ENCODE measurements at places on chromosomes 3 and 15. TPM values are rescaled to one million over a fixed set of nuclear protein-coding genes. Genes with fewer than 3 reads are reported as not detected.

EIF2A gene
- 70.0 TPM for total RNA-seq

THRB gene
- total RNA-seq = 3.9 TPM

LRRIQ4 gene
- total RNA-seq = not detected

PLA1A gene
- not detected for total RNA-seq

LTF gene
- not detected for total RNA-seq

SPATA12 gene
- total RNA-seq = 0.10 TPM

SNTN gene
- total RNA-seq = not detected

BUB1B gene
- 67.8 TPM for total RNA-seq

TIGIT gene
- not detected for total RNA-seq

HGD gene
- 0.59 TPM for total RNA-seq

CTNNB1 gene
- total RNA-seq = 186 TPM

CNTN6 gene
- total RNA-seq = not detected

CATSPER2 gene
- 3.5 TPM for total RNA-seq

ZNF860 gene
- total RNA-seq = 8.9 TPM

TNFSF10 gene
- 2.2 TPM for total RNA-seq

PP2D1 gene
- total RNA-seq = not detected

GREM1 gene
- 0.41 TPM for total RNA-seq

CKMT1B gene
- 2.4 TPM for total RNA-seq

MUC13 gene
- 0.13 TPM for total RNA-seq

SEMA3B gene
- total RNA-seq = 1.4 TPM

TLR9 gene
- total RNA-seq = not detected

CLRN1 gene
- total RNA-seq = not detected

CADM2 gene
- total RNA-seq = 0.64 TPM

SERPINI2 gene
- total RNA-seq = not detected

KIF7 gene
- 6.5 TPM for total RNA-seq

Data from Panc1 (cell line).